ENCODE measurements at places on chromosomes 1 and 21.

DNA sequence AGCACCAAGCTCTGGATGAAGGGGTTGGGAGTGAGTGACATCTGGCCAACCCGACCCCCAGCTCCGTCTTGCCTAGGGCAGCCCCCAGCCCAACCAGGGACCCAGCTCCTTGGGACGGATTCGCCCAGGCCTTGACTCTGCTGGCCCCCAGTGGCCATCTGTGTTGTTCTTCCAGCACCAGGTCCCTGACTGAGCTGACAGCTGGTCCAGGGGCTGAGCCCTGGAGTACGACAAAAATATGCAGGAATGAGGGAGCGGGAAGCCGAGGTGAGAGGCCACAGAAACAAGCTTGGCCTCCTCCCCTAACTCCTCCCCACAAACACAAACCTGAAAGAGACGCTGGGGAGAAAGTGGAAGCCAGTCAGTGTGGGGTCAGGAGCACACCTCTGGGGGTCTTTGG lies 55.0 kb upstream of the PAX7 start:
- DNase-seq = no peak

- DNase-seq = no peak
These were observed 49.6 kb upstream of the LRP8 start for GRCh38 chr1:53377438-53377841.

DNA sequence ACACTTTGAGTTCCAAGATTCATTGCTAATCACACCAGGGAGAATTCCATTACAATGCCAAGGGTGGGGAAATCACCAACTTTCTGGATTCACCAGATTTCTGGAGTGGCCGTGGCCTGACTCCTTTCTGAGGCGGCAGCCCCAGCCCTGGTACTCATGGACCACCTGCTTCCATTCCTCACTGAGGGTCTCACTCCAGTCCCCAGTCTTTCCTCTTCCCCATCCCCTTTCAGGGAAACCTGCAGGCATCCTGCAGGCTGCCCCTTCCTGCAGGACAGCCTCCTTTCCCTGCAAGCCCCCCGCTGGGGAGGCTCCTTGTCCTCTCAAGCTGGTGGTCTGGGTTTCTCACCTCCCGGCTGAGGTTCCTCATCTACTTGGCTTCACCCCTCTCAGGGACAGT lies 12.7 kb upstream of the CDK18 start:
- DNase-seq = no peak

DNA sequence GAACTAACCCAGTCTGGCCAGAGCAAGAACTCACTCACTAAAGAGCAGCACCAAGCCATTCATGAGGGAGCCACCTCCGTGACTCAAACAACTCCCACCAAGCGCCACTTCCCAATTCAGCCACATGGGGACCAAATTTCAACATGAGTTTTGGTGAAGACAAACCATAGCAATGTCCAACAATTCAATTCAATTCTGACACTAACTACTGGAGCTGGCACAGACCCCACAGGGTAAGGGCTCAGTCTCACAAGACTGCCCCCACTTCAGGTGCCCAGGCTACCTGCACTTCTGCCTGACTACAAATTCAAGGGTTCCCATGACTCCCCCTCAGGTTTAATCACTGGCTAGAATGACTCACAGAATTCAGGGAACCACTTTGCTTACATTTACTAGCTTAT lies 48.8 kb upstream of the RAP1A start:
- DNase-seq = no peak

DNA sequence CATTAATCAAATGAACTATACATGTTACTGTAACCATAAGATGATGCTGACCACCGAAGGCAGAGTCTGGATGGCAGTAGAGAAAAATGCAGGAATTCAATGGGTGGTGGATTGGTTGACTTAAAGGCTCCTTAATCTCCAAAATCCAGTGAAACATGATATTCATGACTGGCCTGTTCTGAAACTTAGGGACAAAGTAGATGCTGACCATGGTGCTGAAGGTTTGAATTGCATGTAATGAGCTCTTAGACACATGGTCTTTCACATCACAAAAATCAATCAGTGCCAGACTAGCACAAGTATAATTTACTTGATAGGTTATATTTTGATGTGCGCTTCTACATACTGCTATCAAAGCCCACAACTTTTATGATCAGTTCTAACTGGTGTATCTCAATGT lies 30.9 kb upstream of the NTMT2 start:
- DNase-seq = peak; percentile 66

DNA sequence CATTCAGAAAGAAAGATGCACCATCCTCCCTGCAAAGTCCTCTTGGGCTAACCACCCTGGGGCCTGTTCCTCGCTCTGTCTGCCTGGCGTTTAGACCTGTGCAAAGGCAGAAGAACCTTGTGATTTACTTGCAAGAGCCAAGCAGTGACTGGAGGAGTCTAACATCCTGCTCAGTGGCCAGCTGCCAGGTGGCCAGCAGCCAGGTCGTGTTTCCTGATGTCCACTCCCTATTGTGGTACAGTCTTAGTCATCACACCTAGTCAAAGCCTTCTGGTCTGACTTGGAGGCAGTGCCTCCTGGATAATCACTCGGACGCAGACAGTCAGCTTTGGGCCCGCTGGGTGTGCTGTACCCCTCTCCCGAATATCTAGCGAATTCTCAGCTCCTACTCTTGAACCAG lies 118.1 kb downstream of the PGBD5 start:
- DNase-seq = peak; percentile 98

DNA sequence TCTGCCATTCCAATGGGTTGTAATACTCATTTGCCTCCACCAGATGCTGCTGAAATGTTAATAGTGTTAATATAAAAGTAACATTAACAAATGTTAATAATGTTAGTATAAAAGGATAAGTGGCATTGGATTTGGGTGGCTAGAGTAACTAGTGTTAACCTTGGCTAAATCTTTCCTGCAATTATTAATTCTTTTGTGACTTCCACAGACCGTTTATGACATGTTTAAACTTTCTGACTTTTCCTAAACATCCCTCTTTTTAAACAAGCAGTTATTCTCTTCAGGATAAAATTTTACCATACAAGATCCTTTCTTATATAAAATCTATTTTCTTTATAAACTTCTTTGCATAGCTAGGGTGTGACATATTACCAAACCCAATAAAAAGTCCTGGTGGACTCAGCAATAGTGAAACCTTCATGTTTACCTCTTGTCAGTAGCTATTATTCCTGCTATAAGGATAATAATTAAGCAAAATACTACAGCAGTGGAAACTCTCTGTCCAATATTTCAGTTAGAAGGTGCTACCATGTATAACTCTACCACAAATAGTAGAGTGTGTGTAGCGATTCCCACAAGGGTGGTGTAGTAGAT lies 41.5 kb downstream of the CCDC30 start:
- DNase-seq = no peak

- peak; percentile 94 for DNase-seq
These were observed 8.0 kb upstream of the CAMK2N1 start for GRCh38 chr1:20493839-20494608.

DNA sequence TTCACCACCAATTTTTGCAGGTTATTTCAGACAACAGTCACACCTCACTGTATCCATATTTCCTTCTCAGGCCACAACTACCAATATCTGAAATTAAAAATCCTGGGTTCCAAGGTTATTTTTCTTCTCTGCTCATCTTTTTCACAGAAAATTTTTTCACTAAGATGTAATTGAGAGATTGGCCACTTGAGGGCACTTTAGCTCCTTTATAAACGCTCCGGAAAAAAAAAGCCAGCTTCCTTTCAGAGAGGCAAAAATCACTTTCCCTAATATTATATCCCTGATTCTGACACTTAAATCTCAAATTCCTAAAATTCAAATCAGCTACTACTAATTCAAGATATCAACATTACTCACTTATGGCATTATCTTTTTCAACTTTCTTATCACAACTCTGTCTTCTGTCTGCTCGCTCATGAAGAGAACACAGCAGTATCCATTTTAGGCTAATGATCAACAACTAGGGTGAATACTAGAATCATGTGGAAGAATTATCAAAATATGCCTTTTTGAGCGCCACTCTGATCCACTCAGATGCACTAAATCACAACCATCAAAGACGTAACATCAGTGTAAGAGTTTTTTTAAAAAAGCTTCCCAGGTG lies 101.4 kb upstream of the RGS1 start:
- peak; percentile 52 for DNase-seq

DNA sequence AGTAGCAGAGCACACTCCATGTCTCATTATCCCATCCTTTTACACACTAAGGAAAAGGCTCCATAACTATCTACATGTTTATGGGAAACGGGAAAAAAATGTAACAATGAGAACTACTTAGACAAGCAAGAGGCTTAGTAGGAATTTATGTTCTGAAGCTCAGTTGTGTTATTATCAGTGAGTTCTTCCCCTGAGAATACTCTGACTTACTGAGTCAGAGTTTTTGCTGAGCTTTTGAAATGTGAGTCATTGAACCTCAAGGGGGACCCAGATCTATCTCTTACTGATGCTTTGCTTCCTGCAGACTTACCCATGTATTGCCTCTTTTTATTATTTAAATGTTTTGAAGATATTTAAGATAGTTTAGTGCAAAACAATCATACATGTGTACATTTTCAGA lies 20.1 kb downstream of the CFHR5 start:
- peak; percentile 92 for DNase-seq

GRCh38 chr1:156775799-156776198 lies 8.5 kb downstream of the PRCC start:
- no peak for DNase-seq

GRCh38 chr1:37486680-37487618 lies 12.6 kb downstream of the ZC3H12A start:
- DNase-seq = peak; percentile 87

DNA sequence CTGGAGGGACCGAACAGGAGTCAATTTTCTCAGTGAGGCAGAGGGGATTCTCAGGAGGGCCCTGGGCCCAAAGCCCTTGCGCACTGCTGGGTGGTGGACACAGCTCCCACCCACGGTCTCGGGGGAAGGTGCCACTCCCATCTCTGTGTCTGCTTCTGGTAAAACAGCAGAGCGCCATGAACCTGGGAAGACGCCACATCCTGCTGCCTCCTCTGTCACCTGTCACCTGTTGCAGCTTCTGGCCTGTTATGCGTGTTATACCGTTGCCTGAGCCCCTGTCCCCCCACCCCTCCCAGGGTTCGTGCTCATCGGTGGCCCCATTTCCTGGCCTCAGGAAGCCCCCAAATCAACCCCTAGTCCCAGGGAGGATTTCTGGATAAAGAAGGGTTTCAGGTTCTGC lies 125.8 kb upstream of the AJAP1 start:
- DNase-seq = no peak

GRCh38 chr1:77316006-77316405 lies 34.2 kb downstream of the AK5 start:
- peak; percentile 34 for DNase-seq

GRCh38 chr1:210159211-210159610 lies 73.4 kb upstream of the SERTAD4 start:
- no peak for DNase-seq
